Kidney capillary endothelial cell (primary cell): ENCODE measurements at places on chromosomes 3 and 15.

- DNase-seq = peak; percentile 4
Measured at GRCh38 chr15:92277776-92278175, 115.9 kb upstream of the ST8SIA2 start.

DNA sequence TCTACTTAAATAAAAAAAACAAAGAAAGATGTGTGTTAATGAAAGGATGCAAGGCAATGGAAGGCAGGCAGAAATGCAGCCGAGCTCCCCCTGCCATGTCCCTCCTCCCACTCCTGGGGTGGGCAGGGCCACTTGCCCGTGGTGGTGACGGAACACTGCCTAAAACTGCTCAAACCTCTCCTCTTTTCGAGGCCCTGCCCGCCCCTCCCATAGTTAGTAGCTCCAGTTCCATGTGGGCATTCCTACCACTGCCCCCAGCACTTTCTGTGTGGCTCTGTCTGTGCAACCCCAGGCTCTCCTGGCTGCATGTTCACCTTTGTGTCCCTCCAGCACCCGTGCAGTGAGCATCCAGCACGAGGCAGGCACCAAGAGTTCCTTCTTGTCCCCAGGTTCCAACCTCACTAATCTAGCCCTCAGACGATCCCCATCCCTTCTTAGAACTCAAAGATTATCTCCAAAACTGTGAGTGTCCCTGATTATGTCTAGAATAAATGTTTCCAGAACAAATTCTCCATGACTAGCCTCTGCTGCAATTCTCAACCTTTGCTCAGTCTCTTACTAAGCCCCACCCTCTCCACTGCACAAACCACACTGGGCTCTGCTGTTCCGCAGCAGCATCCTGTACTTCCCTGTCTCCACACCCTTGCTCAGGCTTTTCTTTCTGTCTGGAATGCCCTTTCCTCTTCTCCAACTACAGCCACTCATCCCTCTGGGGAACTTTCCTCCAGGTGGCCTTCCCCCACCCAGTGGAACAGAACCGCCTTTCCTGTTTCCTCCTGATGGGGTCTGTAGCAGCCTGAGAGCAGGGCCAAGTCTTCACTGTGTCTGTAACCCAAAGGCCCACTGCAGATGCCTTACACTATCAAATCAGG lies 32.6 kb upstream of the SPTBN5 start:
- no peak for DNase-seq

DNA sequence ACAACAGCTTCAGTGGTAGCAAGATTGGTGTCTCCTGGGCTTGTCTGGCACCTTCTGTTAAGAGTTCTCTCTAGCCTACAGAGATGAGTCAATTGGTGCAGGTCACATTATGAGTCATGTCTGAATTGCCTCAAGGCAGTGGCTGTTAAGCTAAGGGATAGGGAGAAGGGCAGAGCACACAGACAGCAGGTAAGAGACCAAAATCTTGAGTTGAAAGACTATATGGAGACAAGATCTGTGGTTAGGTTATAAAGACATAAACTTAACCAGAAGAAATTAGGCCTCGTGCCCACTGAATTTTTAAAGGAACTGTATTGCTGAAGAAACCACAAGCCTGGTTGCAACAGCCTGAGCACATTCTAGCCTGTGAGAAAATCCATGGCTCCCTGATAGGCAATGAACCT lies 19.2 kb upstream of the KPNA1 start:
- no peak for DNase-seq

- DNase-seq = no peak
Measured at GRCh38 chr3:8981296-8981695, 18.0 kb upstream of the RAD18 start.

DNA sequence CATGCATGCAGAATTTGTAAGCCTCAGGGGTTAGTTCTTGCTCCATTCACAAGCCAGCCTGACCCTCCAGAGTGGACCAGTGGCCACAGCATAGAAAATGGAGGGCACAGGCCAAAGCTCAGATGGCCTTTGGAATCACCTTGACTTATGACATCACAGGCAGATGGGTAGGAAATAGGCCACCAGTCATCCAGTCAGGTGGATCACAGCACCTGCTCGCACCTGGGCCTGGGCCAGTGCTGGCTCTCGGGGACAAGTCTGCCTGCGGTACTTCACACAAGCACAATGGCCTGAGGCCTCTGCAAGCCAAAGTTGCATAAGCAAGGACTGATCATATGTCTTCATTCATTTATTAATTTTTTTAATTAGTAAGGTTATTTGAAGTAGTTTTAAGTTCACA lies 39.3 kb downstream of the PPCDC start:
- no peak for DNase-seq

GRCh38 chr3:186502966-186503712 lies 41.0 kb downstream of the CRYGS start:
- no peak for DNase-seq

GRCh38 chr3:155026999-155027591 lies 53.0 kb upstream of the MME start:
- DNase-seq = no peak

- DNase-seq = no peak
Measured at GRCh38 chr3:129608087-129608935, 1.8 kb upstream of the PLXND1 start.

DNA sequence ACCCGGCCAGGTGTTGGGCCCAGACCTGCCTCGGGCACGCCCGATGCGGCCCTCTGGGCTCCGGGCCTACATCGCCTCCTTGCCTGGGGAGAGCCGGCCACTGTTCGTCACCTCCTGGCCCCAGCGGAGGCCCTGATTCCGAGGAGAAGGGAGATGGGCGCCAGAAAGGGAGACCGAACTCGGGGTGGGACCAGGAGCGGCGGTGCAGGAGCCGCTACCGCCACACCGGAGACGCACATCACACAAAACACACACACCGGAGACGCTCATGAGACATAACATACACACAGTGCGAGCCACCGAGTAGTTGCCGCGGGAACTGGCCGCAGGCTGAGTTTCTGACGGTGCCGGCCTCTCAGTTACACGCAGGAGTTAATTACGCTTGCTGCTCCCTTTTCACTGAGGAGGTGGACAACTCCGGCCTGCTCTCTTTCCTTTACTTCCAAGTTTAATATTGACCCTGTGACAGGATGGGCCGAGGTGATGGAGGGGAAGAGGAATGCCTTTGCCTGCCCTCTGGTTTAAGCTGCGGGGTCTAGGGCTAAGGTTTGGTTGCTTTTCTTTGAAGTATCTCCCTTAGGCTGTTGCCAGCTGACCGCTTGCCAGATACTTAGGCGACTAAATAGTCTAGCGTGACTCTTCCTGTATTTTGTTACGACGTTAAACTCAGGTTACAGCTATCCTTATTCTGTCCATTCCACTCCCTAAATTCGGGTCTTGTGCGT lies 570 bp downstream of the PCNP start:
- DNase-seq = peak; percentile 41
